CD4-positive, alpha-beta T cell treated with Interleukin-4 for 4 hours (primary cell): ENCODE measurements at places on chromosomes 12 and 14.

DNA sequence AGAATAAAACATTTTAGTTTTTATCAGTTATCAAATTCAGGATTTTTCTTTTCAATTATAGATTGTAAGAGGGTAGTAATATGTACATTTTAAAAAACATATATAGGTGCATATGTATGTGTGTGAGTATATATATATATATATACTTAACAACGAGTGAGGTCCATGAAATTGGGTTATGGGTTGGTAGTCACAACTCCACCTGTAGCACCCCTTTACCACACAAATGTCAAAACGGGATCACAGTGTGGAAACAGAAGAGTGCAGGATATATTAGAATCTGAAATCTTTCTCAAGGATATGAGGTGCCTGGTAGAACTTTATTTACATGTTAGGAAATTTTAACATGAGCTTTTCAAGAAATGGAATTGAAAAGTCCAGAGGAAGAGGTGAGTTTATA is 31.3 kb downstream of the MIA2 start:
- no peak for DNase-seq

DNA sequence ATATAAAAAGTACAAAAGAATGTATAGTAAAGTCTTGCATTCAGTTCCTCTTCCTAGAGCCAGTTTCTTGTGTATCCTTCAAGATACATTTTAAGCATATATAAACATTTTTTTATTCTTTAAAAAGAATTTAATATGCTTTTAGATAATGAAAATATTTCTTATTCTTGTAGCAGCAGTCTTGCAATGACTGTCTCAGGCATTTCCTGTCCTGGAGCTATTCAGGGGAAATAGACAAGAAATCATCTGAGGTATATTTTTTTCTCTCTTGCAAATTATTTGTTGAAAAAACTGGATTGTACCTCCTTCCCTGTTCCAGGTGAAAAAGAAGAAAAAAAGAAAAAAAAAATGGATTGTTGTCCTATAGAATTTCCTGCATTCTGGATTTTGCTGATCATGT is 17.0 kb upstream of the ERBB3 start:
- DNase-seq = no peak

- DNase-seq = no peak
Observed at GRCh38 chr12:41905073-41905758, 239.5 kb downstream of the GXYLT1 start.

DNA sequence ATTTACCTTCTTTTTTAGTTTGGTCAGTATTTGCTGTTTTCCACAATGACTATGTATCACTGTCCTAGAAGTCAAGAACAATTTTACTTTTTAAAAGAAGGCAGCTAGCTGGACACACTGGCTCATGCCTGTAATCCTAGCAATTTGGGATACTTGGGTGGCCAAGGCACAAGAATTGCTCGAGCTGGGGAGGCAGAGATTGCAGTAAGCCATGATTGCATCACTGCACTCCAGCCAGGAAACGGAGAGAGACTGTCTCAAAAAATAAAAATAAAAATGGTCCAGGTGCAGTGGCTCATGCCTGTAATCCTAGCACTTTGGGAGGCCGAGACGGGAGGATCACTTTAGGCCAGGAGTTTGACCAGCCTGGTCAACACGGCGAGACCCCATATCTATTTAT is 28.3 kb downstream of the MDM1 start:
- DNase-seq = no peak

- no peak for DNase-seq
Observed at GRCh38 chr12:118840878-118841277, 140.5 kb upstream of the SRRM4 start.

DNA sequence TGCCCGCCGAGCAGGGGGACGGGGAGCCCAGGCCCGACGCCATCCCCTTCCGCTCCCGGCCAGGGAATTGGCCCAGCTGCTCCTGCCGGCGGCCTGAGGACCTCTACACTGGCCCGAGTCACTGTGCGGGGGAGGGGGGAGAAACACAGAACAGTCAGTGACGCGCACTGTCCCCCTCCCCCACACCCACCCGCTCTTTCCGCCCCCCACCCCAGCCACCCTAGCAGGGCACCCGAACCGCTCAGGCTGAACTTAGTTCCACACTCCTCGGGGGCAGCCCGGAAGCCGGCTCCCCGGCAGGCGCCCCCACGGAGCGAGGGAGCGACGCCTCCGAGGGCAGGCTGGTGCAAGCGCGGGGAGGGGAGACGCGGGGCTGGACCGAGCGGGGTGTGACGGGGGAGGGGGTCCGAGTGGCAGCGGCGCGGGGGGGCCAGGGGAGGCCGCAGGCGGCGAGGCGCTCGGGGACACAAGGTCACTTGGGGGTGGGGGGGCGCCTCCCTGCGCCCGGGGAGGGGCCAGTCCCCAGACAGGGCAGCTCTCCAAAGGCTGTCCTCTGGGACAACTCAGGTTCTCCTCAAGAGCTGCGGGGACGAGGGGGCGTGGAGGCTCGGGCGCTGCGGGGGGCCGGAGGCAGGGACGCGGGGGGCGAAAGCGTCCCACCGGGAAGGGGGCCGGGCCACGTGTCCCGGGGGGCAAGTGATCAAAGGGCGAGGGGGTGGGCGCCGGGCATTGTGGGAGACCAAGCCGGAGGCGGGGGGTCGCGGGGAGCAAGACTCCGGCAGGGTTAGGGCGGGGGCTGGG is 648 bp downstream of the CHD4 start:
- peak; percentile 55 for DNase-seq

DNA sequence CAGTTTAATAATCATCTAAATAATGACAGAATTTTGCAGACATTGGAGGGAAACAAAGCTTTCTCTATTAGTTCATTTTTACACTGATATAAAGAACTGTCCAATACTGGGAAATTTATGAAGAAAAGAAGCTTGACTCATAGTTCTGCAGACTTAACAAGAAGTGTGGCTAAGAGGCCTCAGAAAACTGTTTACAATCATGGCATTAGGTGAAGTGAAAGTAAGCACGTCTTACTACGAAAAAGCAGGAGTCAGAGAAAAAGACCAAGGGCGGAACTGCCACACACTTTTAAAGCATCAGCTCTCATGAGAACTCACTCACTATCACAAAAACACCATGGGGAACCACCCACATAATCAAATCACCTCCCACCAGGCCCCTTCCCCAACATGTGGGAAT is 804.4 kb downstream of the FLRT2 start:
- no peak for DNase-seq

GRCh38 chr14:60532442-60532841 is 23.5 kb downstream of the SIX6 start:
- no peak for DNase-seq

DNA sequence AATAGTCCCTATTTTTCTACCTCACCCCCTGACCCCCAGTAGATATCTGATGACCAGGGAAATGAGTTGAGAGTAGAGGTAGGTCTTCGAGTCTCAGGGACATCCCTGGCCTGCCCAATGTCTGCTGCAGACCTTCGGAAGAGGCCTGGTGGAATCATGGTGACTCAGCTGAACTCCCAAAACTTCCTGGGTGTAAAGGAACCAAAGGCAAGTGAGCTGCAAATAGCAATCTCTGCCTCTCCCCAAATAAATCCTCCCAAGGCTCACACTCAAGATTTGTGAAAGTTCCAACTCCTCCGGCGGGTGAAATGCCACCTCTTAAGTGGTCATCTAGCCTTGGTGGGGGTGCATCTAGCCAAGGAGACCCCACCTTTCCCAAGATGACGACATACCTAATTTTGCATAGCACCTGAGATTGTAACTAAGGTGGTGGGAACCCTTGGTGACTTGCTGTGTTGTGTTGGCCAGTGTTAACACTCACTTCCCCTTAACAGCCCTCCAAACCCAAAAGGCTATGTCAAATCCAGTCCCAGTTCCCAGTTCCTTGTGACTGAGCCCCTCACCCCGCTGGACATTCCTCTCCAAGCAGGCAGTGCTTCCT is 6.3 kb downstream of the ZFP36L1 start:
- no peak for DNase-seq

GRCh38 chr12:109239179-109239578 is 69.9 kb downstream of the FOXN4 start:
- DNase-seq = no peak

DNA sequence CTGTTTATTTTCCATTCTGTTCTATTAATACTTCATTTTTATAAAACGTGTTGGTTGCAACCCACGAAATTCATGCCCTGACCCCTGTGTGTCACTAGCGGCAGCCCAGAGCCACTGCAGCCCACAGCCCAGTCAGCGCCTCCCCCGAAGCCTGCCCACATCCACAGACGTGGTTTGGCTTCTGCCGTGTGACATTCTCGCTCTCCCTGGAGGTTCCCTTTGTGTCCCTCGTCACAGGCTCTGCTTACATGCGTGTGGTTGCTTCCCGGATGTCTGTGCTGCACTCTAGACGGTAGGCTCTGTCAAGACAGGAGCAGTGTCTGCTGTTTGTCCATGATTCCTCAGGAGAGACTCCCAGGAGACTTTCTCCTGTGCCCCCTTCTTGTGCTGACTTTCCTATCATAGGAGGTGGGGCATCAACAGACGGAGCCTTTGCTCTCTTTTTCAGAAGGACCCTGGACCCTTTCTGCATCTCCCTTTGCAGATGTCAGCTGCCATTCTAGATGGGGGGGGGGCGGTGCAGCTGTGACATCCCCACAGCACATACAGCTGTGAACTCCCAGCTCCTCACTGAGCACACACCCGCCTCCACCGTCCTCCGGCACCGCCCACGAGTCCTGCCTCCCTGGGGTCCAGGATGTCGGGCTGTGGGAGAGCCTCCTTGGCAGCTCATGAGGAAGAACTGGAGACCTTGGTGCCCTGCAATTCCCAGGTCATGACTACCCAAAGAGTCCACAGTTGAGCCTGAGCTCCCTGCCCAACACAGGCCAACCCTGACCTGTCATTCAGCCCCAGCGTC is 36.8 kb upstream of the PIWIL1 start:
- DNase-seq = no peak

- no peak for DNase-seq
Observed at GRCh38 chr12:106493531-106493930, 89.3 kb upstream of the RFX4 start.

- no peak for DNase-seq
Observed at GRCh38 chr14:65794674-65795279, 382.2 kb downstream of the FUT8 start.

GRCh38 chr14:45377166-45377565 is 124.2 kb upstream of the MIS18BP1 start:
- no peak for DNase-seq

DNA sequence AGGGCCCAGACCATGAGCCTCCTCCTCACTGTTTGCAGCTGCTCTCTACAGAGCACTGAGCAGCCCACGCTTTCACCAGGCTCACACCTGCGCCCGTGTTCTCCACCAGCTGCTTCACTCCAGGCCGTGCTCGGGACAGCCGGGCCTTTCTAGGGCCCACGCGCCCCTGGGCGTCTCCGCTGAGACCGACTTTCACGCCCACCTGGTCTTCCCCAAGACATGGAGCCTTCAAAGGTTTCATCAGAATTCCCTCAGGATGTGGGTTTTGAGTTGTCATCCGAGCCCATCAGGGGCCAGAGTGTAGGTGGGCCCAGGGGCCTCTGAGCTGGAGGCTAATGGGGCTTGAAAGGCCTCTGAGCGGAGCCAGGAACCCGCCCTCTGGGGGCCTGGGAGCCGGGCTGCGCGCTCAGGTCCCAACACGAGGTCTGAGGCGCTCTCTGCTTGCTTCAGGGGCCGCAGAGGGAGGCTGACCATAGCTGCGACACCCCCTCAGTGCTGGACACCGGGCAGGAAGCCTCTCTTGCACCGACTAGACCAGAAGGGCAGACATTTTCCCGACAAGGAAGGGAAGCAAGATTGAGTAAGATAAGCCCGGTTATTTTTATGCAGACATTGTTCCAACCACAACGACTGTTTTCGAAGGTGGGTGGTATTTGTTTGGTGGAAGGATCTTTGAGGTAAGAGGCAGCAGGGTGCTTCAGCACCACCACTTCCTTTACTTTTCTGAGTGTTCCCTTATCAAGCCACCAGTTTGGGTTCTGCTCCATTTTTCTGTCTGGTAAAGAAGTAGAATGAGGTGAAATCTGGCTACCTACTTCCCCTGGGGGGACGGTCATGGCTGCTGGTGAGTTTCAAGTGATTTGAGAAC is 125.0 kb upstream of the FUT8 start:
- peak; percentile 67 for DNase-seq

DNA sequence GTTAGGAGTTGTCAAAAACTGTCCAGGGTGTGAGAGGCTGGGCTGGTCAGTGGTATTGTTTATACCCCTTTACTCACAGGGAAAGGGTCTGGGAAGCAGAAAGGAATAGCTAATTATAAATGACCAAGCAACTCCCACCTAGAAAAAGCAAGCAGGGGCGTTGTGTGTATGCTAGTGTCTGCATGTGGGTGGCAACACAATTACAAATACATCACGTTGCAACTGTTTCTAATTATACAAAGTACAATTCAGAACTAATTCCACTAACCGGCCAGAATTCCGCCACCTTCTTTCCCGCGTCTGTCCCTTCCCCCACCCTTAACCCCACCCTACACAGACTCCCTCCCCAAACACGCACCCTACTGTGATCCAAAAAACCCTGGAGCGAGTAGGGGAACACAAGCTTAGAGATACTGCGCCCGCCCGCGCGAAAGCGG is 2.2 kb downstream of the DPF3 start:
- DNase-seq = no peak

DNA sequence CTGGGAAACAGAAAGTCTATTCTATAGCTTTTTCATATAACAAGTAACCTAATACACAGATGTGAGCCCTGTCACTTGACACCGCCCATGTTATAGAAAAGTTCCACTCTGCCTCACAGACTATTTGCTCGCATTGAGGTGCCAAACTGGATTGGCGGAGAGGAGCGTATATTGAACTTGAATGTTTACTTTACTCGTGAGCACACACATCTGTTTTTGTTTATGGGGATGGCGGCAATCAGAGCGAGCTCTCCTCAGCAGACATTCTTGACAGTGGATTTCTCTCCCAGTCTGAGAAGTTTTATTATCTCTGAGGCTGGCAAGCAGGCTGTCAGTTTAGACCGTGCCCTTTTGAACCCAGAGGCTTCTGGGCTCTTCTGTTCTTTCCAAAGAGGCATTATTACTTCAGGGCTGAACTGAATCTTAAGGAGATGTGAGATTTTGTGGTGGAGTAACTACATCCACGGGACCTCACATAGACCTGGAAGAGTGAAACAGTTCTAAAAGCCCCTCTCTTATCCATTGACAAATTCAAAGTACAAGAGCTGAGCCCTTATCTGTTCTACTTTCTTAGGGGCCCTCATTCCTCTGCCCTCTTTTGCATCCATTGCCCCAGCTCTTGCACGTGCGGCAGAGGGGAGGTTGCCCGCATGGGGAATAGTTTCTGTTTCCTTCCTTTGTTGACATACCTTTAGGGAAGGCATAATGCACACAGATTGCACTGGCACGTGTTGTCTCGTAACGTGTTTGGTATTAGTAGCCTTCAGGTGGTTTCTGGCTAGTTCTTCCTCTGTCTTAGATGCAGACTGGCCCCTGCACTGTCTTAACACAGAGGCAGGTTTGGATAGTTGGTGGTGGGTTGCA is 68.2 kb downstream of the DRAM1 start:
- no peak for DNase-seq
